ENCODE measurements at places on chromosomes 4 and X.
A peak's percentile ranks its signal among the peaks of the same experiment; 100 is the strongest.

DNA sequence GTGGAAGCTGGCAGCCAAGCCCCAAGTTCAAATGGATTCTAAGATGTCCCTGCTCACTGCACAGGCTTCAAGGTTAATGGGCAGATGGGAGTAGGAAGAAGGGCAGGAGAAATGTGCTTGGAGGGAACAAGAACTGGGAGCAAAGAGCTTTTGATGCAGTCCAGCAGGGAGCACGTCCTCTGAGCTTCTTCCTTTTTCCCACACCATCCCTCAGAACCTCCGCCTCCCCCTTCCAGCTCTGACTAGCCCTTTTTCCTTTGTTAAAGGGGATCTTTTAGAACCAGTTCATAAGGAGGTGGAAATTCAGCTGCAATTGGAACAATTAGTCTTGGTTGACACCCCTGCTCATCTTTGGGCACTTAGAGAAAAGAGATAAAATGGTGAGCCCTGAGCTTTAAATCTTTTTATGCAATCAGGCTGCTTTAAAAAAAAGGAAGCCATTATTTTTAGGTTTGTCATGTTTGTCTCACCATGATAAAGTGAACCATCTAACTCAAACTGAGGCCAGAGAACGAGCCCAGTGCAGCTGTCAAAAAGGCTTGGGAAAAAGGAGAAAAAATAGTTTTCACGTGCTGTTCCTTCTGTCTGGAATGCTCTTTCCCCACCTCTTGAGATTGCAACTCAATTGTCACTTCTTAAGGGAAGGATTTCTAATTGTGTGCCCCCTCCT is 135.8 kb upstream of the IL1RAPL2 start:
- DNase-seq, result no peak

DNA sequence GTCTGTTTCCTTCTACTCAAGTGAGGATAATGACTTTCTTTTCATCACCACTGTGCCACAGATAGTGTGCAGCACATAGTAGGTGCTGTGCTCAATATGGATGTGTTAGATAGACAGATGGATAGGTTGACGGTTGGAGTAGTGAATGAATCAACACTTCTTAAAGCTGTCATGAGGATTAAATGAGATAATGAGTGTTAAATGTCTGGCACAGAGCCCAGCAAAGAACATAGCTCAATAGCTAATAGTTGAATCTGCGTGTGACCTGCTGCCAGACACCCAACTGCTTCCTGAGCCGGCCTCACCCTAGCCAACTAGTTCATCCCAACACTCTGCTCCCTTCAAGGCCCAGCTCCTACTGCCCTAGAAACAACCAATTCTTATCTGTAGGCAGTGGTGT is 67.7 kb upstream of the PJA1 start:
- no peak for DNase-seq

GRCh38 chr4:86452422-86452891 is 92.6 kb upstream of the MAPK10 start:
- no peak for DNase-seq

- no peak for DNase-seq
Observed at GRCh38 chr4:112302320-112303274, 5.4 kb downstream of the ALPK1 start.

GRCh38 chr4:72275381-72275780 is 243.6 kb downstream of the NPFFR2 start:
- DNase-seq, result no peak

GRCh38 chr4:72666910-72667309 is 97.9 kb upstream of the ADAMTS3 start:
- DNase-seq, result no peak

DNA sequence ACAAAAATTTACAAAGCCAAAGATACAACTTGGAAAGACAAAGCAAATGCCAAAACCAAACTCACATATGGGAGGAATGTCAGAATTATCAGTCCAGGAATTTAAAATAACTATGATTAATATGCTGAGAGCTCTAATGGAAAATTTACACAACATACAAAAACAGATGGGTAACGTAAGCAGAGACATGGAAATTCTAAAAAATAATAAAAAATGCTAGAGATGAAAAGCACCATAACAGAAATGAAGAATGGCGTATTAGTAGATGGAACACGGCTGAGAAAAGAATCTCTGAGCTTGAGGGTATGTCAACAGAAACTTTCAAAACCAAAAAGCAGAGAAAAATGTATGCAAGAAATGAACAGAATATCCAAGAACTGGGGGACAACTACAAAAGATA is 4.1 kb upstream of the MANBA start:
- DNase-seq, result no peak

DNA sequence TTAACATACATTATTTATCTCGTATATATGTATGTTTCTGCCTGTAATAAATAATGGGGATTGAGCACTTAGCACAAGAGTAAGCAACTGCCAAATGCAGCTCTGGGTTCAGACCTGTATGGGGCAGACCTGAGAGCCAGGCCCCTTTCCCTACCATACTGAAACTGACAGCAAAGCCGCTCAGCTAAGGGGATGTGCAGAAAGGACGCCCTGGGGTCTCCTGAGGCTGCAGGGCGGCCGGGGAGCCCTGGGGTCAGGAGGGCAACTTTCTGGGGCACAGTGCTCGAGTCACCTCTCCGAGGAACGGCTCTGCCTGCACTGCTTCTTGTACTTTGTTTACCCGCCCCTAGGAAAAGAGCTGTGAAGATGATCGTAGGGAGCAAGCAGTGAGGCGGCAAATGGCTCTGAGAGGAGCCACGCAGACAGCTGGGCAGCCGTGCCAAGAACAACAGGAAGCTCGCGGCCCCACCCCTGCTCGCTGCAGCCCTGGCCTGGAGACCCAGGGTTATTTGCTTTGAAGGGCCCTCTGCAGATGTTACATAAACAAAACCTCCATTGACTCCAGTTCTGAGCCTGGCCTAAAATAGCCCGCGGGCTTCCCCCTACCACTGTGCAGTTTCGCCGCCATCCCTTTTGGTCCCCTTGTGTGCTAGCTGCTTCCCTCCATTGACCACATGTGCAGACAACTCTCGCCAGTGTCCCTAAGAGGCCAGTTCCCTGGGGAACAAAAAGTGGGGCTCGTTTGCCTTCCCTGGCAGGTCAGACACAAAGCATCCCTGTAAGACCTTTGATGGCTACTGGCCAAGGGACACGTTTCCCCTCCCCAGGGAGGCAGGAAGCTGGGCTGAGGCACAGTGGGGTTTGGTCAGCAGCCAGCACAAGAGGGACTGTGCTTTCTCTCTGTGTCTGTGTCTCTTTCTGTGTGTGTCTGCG is 111.3 kb upstream of the LNX1 start:
- no peak for DNase-seq

DNA sequence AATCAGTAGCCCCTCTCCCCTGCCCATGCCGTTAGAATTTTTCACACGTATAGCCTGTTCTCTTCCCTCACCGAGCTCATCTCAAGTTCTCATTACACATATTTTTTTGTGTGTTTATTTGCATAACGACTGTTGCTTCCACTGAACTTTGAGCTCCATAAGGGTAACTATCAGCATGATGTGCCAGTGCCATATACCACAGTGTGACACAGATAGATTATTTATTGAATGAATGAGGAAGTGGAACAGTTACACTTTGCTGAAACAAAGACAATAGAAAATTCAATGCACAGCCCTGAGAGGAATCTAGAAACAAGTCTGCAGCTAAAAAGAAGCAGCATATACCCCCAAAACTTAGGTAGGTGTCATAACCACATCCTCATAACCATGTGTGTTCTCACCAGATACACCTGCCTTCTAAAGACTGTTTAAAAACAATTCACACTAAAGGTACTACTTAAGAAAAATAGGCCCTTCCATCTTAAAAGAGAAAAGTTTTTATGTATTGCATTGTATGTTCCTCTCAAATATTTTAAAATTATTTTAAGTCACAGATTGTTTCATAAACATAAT is 389.9 kb downstream of the PACRGL start:
- DNase-seq, result no peak

- DNase-seq, result no peak
Observed at GRCh38 chr4:2891294-2891693, 47.6 kb downstream of the ADD1 start.

GRCh38 chr4:62135565-62136156 is 935.5 kb downstream of the ADGRL3 start:
- no peak for DNase-seq

DNA sequence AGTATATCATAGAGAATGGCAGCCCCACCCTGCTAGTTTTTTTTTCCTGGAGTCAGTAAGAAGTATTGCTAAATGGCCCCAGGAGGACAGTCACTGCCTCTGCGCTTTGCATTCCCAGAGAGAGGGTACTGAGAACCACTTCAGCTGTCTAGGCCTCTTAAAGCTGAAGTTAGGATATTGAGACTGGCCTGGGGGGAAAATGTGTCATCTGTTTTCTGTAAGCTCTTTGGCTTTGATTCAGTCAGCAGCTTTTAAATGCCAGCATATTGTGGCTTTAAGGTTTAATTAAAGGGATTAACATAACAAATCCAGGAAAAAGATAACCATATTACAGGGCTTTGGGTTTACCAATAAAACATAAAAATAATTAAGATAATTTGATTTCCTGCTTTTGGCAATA is 852.0 kb downstream of the PCDH18 start:
- no peak for DNase-seq

DNA sequence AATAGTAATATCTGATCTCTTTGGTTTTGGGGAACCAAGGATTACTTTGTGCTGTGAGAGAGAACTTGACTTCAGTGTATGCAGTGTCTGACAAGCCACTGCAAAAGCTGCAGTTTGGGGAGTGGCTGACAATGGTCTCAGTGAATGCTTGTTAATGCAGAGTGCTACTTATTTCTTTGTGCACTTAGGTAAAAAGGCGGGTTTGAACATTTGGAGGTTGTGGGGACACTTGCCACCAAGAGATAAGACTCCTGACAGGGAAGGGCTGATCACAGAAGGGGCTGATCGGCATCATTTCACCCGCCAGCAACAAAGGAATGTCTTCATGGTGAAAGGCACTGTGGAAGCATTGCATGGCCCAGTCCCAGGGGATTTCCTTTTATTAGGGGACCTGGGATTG is 28.6 kb upstream of the USP46 start:
- DNase-seq, result no peak

DNA sequence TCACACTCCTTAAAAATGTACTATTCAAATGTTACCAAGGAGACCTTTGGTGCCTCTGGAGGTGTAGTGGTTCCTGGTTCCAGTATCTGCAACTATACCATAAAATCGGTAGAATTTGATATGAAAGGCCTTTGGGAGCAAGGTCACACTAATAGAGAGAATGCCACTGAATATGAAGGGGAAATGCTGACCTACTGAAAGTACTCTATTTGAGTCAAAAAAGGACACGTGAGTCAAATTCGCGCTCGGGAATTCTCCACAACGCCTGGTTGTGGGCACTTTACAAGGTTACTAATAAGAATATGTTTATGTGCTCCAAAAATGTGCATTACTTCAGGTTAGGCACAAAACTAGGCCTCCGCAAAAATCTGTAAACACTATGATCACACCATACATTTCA is 39.5 kb upstream of the RELL1 start:
- DNase-seq, result no peak

DNA sequence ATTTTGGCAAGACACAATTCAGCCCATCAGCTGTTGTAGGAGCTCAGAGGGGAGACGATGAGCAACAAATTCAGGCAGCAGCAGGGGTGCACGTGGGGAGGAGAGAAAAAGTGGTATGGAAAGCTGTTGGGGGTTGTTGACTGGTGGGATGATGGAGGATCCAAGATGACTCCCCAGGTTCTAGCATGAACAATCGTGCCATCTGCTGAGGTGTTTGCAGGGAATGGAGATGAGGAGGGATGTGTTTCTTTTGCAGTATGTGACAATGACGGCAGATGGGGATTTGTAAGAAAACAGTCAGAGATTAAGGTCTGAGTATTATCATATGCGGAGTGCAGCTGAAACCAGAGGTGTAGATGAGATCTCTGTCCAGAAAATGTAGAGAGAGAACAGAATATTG is 63.3 kb downstream of the SEL1L3 start:
- no peak for DNase-seq

- DNase-seq, result no peak
Observed at GRCh38 chrX:105823092-105823455, 735 bp downstream of the NRK start.

GRCh38 chrX:19544693-19545305 is 29.5 kb upstream of the MAP3K15 start:
- no peak for DNase-seq

DNA sequence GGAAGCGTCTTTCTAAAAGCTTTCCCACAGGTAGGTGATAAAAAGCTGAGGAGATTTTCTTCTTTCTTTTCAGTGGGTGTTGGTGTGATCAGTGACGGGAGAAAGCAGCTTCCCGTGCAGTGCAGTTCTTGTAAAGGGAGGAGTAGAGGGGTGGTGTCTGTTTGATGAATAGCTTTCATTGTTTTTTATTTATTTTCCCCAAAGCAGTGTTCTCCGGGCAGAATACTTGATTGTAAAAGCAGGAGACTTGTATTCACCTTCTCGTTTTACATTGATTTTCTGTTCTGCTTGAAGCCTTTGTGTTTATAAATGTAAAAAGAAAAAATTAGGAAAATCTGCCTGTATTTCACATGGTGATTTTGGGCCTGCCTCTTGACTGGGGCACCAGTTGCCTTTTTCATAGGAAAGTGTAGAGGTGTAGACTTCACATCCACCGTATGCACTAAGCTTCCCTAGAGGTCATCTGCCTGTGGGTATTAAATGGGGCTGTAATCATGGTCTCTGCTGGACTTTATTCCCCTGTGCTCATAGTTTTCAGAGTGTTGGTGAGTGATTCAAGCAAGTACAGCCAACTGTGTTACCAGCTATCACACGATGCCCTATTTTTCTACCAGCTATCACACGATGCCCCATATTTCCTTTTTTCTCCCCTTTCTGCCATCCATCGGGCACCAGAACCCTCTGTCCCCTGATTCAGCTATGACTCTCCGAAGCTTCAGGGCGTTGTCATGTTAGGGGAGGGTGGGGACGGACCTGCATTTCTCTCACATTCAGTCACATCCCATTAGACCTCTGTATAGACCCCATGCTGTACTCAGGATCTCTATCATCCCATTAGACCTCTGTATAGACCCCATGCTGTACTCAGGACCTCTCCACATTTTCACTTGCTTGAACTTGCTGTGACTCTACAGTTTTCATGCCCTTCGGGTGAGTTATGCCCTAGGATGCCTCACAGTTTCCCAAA is 526.5 kb downstream of the TRIML1 start:
- no peak for DNase-seq

- DNase-seq, result no peak
Observed at GRCh38 chrX:55818673-55819375, 101.3 kb downstream of the RRAGB start.

GRCh38 chrX:150051096-150051495 is 112.8 kb upstream of the EOLA2 start:
- peak; percentile 44 for DNase-seq
